K562 (cell line): ENCODE measurements at places on chromosomes 12 and 14. TPM values are rescaled to one million over a fixed set of nuclear protein-coding genes. Genes with fewer than 3 reads are reported as not detected.
A peak's percentile ranks its signal among the peaks of the same experiment; 100 is the strongest.

- peak; percentile 10 for DNase-seq
Measured at GRCh38 chr12:10562306-10562933, 51.0 kb downstream of the MAGOHB start.

- peak; percentile 73 for DNase-seq
Measured at GRCh38 chr14:73759183-73759713, 45.1 kb upstream of the PNMA1 start.

Gene KLRF1
- 1.8 and 2.1 TPM in 2 replicates for polyA plus RNA-seq

Gene FSCB
- not detected in 2 replicates for polyA plus RNA-seq

DNA sequence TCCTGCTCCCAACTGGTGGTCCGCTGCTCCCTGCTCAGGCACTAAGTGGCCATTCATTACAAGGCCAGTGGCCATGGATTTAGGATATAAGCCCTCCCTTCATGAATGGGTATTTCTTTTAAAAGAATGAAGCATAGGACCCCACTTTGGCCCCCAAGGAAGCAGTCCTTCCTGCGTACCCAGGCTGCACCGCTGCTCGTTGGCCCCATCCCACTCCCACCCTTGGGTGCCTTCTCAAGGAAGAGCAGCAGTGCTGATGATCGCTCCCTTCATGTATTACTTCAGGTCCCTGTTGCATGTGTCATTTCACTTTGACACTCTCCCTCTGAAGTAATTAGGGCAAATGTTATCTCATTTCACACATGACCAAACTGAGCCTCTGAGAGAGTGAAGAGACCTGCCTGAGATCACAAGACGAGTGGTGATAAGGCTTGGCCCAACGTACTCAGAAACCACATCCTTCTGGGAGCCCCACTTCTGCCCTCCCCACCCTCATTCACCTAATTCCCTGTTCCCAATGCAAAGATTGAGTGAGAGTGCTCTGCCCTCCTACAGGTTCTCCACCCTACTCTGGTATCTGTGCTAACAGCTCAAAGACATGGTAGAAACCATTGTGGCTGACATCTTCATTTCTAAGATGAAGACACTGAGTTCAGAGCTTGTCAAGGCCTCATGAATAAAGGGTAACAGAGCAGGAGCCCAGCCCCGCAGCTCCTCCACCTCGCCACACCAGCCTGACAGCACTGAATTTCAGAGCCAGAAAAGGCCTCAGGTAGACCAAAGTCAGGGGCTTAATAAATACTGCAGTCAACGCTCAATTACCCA lies 10.3 kb upstream of the KRT2 start:
- peak; percentile 95 for DNase-seq

DNA sequence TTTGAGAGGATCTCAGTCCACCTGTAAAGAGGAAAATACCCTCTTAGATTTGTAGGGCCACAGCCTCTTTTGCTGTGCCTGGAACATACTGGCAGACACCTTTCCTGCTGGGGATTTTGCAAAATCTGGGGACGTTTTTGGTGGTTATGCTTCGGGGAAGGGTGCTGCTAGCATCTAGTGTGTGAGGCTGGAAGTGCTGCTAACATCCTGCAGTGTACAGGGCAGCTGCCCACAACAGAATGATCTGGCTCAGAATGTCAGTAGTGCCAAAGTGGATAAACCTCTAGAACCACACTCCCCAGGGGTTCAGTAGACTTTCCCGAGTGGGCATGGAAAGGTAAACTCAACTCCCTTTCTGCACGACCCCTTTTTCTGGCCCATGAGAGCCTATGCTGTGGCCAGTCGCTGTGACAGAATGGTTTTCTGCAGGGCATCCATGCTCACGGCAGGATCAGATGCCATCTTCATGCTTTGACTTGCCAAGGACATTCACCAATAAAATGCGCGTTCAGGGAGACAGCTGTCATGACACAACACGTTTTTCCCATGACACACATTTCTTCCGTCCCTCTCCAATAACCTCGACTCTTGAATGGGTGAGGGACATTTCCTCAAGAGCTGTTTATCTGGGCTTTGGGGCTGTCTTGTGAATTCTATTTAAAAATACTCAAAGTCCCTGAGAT lies 240.9 kb downstream of the RGS6 start:
- DNase-seq = no peak

DNA sequence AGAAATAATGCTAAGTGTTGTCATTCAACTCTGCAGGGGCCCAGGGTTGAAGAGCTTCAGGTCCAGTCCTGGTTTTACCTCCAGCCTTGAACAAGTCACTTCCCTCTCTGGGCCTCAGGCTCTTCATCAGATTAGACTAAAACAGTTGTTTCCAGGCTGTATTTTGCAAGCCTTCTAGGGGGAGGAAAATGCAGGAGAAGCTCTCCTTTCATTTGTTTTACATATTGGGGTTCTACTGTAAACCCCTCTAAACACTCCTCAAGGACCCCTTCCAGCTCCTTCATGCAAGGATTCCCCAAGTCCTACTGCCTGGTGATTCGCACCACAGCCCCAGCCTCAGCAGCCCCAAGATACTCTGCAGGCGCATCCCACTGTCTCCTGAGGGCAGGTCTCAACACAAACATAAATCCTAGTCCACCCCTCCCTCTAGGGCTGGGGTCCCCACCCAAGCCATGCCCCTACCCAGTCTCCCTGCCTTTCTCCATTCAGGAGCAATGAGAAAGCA lies 2.7 kb downstream of the SDR9C7 start:
- DNase-seq = peak; percentile 70

Gene CLEC2A
- not detected in 2 replicates for polyA plus RNA-seq
